ENCODE measurements at places on chromosomes 6 and 20.

DNA sequence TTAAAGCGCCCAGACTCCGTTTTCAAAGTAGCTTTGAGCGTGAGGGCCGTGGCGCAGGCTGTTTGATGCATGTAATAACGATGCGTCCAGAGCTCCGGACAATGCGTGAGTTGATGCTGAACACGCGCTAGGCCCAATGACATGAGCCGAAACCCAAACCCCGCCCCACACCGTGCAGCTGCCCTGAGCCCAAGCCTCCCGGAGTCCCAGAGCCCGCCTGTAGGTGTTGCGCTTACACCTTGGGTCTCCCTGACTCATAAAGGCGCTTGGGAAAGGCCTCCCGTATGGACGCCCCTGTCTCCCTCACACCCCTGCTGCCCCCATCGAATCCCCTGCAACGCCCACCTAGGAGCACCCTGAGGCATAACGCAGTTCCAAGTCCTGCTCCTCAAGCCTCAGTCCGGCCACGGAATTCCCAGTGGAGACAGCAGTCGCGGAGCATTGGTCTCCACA lies 87.6 kb downstream of the ERMARD start:
- DNase-seq: no peak

DNA sequence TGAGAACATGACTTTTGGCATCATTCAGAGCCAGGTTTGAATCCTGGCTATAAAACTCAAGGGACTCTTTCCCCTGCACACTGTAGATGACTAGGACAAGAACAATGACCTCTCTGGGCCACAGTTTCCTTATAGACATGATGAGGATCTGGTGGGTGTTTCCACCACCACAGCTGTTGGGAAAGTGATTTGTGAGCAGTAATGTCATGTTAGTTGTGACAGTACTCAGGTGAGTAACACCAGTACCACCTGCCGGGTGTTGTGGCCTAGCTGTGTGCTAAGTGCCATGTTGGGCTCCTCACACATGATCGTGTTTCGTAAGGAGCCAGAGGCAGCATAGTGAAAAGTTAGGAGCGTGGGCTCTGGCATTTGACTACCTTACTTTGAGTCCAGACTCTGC lies 24.1 kb downstream of the HM13 start:
- DNase-seq: no peak

DNA sequence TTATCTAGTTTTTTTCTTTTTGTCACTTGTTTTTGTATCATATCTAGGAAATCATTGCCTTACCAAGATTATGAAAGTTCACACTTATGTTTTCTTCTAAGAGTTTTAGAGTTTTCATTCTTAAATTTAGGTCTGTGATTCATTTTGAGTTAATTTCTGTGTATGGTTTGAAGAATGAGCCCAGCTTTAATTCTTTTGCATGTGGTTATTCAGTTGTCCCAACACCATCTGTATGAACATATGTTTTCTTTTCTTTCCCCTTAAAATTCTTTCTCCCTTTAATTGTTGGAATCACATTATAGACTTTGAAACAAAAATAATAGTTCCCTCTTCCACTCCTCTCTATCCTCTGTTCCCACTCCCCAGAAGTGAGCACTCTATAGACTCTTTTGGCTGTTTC lies 85.4 kb downstream of the SLX4IP start:
- DNase-seq: no peak

DNA sequence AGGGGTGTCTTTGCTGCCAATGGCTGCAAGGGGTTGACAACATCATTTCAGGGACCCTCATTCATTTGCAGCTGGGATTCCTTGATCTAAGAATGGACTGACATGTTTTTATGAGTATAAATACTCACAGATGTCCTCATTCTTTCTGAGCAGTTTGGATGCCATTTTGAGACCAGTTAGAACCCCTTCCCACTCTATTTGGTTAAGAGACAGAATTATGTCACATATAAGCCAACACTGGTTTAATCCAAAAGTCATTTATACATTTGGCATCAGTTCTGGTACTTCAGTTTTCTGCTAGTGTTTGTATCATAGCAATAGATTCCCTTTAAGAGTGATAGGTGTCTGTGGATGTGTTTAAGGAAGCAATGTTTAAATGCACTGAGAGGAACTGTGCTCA lies 248.8 kb downstream of the SAMD5 start:
- DNase-seq: no peak

- no peak for DNase-seq
Measured at GRCh38 chr6:128532827-128533226, 12.4 kb upstream of the PTPRK start.

- DNase-seq: no peak
Measured at GRCh38 chr20:51799401-51799860, 2.9 kb downstream of the SALL4 start.

DNA sequence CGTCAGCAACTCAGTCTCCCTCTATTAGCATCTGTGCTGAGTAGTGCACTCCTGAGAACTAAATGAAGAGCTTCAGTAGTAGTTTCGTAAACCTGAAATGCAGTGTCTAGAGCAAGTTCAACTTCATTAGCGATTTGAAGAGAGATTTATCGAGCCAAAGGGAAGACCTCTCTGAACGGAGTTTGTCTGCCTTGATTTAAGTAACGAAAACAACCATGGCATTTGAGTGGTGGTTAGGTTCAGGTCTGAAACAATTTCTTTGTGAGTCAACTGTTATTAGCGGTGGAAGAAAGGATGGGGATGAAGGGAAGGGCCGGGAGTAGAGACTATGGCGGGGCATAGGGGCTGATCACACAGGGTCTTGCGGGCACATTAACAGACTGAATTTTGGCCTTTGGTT lies 150.5 kb downstream of the BCAS1 start:
- no peak for DNase-seq

DNA sequence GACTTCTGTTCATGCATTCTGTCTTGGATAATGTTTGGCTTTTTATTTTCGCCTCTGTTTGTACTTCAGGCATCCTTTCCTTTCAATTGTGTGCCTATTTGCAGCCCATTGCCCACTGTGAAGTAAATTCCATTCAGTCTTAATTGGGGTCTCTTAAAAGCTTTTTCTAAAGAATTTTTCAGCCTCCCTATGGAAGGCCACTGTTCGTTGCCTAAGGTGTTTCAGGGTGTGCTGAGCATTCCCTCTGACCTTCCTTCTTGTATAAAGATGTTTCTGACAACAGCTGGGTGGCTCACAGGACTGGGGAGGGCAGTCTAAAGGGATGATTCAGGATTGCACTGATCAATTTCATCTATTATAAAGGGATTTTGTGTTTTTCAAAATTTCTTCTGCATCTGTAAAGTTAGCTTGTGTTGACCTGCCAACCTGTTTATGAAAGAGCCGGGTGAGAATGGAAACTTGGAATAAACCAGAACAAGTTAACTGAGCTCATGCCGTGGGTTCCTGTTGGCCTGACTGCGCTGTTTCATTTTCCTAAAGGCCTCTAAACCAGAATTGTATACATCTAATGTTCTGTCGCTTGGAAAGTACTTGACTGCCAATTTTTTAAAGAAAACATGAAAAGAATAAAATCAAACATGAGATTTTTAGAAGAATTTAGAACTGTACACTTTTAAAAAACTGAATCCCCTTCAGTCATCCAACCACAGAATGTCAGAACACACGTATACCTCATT lies 14.3 kb downstream of the PHACTR2 start:
- DNase-seq: no peak

DNA sequence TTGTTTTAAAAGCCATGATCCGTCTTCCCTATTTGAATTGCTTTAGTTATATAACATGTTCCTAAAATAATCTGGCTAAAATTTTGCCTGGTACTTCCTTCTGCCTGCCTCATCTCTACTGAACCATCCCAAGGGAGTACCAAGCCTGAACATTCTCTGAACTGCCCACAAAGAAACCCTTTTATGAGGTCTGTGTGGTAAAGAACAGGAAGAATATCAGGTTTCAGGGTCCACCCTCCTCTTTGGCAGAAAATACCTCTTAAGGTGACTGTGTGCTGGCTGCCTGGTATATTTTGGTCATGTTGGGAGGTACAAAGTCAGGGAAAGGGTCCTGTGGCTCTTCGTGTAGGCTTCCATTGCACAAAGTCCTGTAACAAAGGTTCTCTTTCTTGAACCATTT lies 574.1 kb upstream of the CHD6 start:
- no peak for DNase-seq

- DNase-seq: no peak
Measured at GRCh38 chr6:143405373-143406154, 44.9 kb downstream of the ADAT2 start.

DNA sequence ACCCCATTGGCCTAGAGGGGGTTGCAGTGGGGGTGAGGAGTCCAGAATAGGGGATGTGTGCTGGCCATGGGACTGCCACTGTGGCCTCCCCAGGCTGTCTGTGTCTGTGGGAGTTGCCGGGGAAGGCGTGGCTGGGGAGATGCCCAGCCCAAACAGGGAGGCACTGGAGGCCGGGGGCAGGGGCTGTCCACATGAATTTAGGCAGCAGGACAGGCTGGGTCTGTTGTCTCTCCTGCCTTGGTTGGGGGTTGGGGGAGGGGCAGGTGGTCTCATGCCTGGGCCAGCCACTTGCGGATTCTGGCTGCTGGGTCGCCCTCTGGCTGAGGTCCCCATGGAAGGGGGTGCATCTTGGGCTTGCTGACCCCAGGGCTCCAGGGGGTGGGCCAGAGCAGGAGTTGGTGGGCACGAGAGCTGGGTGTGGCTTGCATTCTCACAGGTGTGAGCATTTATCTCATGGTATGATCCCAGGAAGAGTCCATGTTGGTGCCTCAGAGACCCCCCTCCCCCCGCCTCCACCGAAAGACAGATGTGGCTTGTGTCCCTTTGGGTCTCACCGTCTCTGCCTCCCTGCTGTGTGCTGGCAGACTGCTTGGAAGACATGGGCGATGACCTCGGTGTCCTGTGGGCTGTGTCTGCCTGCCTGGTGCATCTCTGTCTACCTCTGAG lies 4.0 kb downstream of the SOX18 start:
- no peak for DNase-seq

DNA sequence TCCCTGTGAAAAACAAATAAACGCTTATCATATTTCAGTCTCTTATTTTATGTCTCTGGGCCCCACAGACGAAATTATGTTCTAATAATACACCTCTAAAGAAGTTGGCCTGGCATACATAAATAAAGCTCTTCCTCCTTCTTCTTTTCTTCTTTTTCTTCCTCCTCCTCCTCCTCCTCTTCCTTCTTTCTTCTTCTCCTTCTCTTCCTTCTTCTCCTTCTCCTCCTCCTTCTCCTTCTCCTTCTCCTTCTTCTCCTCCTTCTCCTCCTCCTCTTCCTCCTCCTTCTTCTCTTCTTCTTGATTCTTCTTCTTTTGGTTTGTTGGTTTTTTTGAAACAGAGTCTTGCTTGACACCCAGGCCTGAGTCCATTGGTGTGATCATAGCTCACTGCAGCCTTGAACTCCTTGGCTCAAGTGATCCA lies 41.8 kb upstream of the PTPN1 start:
- DNase-seq: no peak

DNA sequence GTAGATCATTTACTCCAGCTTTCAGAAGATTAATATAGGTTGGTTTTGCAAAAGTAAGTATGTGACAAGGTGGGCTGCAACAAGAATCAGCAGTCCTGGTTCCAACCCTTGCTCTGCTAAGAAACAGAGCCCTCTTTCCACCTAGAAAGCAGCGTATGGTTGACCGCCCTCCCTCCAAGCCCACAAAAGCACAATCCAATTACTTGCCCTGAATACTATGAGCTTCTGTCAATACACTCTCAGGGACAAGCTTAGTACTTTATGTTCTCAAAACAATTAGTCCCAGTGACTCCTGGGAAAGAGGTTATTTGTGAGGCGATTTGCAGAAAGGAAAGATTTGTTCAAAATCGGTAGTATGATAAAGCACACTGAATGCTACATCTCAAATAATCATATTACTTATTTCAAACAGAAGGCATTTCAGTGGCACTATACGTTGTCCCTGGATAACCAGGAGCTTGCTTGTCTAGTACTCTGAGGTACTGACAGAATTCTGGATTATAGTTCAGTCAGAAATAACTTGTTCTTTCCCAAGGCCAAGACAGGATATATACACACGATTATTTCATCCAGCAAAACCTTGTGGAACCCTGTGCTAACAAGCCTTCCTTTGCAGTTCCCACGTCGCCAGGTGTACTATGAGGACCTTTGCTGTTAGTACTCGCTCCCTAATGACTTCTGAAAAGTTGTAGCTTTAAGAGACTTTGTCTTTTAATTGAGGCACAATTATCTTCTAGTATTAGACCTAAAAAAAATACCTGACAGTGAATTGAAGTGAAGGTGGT lies 96.9 kb upstream of the ADTRP start:
- DNase-seq: no peak

GRCh38 chr6:145151624-145152023 lies 583.7 kb downstream of the EPM2A start:
- DNase-seq: no peak

- DNase-seq: no peak
Measured at GRCh38 chr6:26331218-26332073, 33.6 kb upstream of the BTN3A2 start.

GRCh38 chr6:7469696-7470095 lies 71.8 kb upstream of the DSP start:
- DNase-seq: no peak

- DNase-seq: no peak
Measured at GRCh38 chr20:47125758-47126591, 230.5 kb downstream of the ZMYND8 start.

GRCh38 chr20:3740615-3741301 lies 8.3 kb downstream of the HSPA12B start:
- no peak for DNase-seq

- no peak for DNase-seq
Measured at GRCh38 chr20:19318610-19319009, 106.2 kb downstream of the SLC24A3 start.

- DNase-seq: no peak
Measured at GRCh38 chr6:106257195-106257594, 68.4 kb downstream of the ATG5 start.

DNA sequence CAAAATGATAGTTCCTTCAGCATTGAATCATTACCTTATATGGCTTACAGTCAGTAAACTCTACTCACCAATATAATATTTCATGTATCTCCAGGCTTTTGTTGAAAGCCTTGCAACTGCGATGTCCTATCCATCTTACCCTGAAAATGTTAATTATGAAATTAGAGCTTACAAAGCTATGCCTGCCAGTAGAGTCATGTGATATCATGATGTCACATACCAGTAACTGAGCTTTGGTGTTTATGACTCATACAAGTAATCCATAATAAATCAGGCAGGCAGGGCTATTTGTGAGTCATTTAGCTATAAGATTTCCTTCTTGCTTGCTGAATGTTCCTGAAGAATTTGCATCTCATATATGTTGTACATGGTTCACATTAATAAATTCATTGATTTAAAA lies 44.9 kb upstream of the FAM83B start:
- no peak for DNase-seq

GRCh38 chr6:17138033-17138432 lies 36.2 kb downstream of the STMND1 start:
- no peak for DNase-seq

GRCh38 chr6:111646942-111647341 lies 41.3 kb upstream of the TRAF3IP2 start:
- DNase-seq: no peak
